Cortex of kidney (tissue), 1 donor: ENCODE measurements at places on chromosomes 6 and 20.

DNA sequence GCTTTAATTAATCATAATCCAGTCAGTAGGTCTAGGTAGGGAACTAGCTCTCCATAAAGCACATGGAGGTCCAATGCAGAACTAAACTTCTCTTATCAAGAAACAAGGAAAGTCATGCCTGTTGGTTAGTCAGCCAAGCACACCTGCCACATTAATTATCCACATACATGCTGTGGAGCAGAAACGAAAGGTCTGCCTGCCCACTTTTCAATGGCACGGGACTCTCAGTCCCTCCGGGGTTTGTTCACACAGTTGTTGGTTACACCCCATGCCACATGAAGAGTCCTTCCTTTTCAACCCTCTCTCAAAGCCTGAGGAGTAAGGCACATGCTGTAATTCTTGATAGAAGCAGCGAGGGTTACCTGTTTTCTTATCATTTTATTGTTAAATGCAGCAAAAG, 1096.4 kb upstream of the MAP3K7 start:
- DNase-seq: no peak

DNA sequence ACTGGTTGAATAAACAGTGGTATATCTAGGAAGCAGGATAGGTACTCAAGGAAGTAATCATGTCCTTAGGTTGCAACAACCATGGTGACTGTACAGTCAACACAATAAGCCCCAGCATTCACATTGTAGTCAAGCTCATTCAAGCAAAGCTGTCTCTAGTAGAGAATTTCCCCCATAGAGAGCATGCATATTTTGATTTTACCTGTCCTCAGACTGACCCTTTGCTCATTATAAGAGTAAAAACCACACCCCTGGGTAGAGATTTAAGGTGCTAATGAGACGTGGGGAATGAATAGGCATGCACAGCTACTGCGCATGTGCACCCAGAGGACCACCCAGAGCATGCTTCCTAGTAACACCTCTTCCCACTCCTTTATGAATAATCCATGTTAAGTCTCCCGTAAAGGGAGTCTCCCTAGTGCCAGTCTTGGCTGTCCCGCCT, 6.1 kb upstream of the RNF8 start:
- DNase-seq: no peak

DNA sequence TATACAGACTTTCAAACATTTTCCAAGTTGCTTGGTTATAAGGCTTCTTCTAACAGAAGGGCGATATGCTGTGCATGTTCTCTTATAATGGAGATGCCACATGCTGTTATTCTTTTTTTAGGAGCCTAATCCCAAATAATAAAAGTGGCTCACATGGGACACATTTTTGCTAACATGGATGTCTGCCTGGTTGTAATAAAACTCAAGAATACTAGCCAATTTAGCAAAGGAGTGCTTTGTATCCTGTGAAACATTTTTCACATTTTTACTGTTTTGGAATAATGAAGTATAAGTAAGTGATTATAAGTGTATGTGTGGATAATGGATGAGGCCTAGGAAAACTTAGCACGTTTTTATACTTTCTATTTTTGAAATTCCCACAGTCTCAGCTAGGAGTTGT, 312.2 kb downstream of the LAMA2 start:
- no peak for DNase-seq

DNA sequence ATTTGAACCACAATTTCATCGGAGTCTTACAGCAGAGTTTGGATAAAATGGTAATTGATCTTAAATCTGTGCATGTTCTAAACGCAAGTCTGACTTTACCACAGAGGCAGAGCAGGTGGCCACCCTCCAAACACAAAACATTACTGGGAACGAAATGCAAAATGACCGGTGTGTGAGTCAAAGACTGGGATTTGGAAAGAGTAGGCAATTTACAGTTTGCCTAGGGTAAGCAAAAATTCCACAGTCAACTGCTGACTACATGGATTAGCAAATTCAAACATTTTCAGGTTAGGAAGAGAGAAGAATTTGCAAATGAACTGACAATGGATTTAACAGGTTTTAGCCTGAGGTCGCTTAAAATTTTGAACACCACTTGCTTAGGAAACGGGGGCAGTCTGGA, 444.4 kb downstream of the HDGFL1 start:
- no peak for DNase-seq

DNA sequence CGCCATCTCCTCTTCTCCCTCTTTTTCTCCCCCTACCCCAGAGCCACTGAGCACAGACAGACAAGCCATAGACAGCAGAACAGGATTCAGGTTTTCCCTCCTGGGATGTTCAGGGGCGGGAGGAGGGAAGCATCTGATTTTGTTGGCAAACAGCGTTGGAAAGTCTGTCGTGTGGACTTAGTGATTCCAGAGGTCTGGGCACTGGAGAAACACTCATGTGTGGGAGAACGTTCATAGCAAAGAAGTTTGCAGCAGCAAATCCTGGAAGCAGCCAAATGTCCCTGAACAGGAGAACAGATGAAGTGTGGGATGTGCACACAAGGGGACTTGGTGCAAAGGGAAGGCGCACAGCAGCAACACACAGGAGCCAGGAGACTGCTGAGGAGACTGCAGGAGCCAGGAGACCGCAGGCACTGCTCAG, 264.1 kb upstream of the CDYL start:
- no peak for DNase-seq

DNA sequence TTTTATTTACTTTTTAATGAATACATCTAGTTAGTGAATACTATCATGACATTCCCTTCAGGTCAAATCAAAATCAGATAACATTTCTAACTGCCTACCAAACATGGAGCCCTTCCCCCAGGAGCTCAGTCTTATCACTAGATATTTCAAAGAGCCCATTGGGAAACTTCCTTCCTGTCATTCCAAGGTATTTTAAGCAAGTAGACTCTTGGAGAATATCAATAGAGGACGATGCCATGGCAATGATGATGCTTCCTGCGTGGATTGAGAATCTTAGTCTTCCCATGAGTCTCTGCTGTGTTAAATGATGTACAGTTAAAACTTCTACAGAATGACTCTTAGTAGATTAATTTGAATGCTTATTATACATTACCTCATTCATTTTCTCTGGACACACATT, 384.9 kb downstream of the CENPW start:
- no peak for DNase-seq

- no peak for DNase-seq
Observed at GRCh38 chr6:106609699-106610098, 19.6 kb downstream of the RTN4IP1 start.

GRCh38 chr6:150567380-150567779, 32.3 kb upstream of the PLEKHG1 start:
- no peak for DNase-seq

DNA sequence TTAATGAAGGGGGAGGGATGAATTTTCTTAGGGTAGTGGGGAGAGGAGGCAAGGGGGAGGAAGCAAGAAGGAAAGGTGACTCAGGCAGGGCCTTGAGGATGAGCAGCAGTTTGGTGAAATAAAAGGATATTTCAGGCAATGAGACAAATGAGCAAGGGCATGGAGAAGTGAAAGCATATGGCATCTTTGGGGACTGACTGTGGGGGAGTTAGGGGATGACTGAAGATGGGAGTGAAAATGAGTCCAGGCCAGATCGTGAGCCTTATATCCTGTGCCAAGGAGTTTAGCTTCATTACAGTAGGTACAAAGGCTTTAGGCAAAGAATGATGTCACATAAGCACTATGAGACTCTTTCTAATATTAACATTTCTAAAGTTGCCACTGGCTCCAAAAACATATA, 51.9 kb downstream of the ILRUN start:
- no peak for DNase-seq

DNA sequence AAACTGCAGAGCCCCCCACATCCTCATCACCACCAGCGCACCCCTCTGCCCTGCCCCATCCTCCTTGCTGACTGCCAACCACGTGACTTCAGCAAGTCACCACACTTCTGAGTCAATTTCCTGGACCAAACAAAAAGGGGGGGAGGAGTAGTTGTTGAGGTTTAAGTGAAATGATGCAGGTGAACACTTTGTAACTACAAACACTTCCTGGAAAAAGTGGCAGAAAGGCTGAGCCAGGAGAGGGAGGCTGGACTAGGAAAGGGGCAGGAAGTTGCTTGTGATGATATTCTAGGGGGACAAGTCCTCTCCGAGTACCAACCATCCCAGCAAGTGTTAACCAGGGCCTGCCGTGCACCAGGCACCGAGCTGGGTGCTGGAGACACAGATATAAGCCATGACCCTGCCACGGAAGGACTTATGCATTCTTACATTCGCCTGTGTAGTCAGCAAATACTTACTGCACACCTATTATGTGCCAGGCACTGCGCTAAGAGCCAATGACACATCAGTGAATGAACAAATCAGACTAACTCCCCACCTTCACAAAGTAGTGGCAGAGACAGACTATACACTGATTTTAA, 67.3 kb downstream of the PREX1 start:
- no peak for DNase-seq

GRCh38 chr6:136274062-136274461, 15.6 kb downstream of the BCLAF1 start:
- no peak for DNase-seq
